ENCODE measurements at places on chromosomes 11 and 22.

DNA sequence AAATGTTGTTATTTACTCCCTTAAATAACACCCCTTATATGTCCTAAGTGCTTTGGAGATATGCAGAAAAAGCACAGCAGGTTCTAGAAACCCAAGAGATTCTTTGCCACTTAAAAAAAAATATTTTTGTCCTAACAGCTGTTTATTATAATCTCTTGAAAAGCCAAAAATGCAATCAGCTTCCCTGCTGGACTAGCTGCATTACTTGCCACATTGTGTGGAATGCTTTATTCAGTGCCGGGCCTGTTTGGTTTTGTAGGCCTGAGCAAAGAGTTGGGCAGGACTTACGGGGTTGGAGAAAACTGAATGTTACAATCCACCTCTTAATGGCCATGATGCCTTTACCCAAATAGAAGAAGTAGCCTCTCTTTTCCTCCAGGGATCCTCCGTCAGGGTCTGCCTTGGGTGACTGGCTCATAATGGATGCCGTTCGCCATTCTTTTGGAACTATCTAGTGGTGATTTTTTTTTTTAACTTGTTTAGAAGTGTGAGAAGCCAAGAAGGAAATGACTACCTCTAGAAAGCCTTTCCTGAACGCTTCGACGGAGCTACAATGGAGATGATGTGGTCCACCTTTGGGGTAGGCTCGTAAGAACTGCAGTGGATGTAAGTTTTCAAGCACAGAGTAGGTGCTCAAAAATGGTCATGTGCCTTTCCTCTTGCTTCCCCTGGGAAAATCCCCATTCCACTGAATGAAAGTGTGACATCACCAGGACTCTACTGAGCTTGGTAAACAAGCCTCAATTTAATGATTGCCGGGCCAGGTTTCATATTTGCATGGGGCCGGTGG is 241.3 kb upstream of the NCAM1 start:
- DNase-seq = no peak

DNA sequence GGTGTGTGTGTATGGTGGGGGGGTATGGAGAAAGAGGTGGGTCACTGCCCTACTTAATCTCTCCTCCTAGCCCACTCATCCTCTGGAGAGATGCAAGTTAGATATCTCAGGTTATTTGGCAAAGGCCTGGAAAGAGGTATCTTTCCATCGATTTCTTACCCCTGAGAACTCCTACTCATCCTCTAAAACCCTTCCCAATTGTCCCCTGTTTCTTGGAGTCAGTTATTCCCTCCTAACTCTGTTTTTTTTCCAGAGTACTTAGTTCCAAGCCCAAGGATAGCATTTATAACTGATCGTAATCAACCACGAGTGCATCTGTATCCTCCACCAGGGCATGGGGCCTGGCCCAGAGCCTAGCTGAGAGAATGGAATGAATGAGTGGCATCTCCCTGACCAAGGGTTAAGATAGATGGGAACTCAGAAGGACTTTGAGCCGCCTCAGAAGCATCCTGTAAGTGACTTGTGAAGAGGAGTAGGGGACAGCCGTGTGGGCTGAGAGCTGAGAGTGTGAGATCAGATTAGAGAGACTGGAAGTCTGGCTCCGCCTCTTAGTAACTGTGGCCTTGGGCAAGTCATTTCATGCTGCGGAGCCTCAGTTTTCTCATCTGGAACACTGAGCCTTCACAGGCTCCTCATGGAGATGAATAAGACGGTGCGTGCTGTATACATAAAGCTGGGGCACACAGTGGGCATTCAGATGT is 16.2 kb downstream of the CD6 start:
- no peak for DNase-seq

GRCh38 chr11:1092145-1092670 is 17.5 kb downstream of the MUC2 start:
- no peak for DNase-seq

GRCh38 chr11:124898263-124898680 is 607 bp upstream of the ROBO4 start:
- peak; percentile 77 for DNase-seq

Data from AG08395 (cell line).